ENCODE measurements at places on chromosomes 6 and 20.

- no peak for DNase-seq
Measured at GRCh38 chr6:136467186-136467585, 83.0 kb downstream of the MAP7 start.

DNA sequence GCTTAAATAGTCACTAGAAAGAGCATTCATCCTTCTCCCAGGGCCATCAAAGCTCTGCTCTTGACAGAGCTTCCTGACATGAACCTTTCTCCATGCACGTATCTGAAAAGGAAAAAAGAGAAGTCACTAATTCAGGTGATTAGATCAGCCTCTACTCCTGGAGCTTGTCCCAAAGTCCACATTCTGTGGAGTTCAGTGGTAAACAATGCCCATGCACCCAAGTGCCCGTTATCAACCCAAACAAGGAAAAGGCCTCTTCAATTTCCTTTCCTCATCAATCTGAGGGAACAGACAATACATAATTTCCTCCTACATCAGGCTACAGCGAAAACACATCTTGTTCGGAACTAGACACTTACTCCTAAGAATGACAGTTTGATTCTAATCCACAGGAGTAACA, 129.2 kb upstream of the PCSK2 start:
- DNase-seq, result no peak

DNA sequence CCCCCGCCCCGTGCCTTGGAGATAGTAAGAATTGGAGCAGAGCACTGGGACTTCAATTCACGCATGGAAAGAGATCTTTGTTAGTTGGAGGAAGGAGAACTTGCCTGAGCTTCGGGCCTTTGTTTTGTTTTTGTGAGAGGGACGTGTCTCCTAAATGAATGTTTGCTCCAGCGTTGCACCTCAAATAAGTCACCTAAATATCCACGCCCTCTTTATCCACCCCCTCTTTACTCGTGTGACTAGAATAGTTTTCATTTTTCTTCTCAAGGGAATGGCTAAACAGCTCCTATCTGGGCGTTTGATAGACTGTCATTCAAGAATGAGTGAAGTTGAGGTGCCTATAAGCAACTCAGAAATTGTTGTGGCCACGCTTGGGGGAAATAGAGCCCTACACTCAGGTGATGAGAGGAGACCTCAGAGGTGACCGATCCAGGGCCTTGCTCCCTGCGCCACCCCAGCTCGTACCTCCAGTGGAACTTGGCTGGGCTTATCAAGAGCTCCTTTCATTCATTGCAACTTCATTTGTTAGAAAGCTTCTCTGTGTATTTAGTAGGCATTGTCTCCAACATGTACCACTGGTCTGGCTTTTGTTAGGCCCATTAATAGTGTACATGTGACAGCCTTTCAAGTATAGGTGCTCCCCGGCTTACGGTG, 861 bp downstream of the PCMTD2 start:
- no peak for DNase-seq

GRCh38 chr20:58374906-58375758, 13.9 kb upstream of the VAPB start:
- DNase-seq, result no peak

DNA sequence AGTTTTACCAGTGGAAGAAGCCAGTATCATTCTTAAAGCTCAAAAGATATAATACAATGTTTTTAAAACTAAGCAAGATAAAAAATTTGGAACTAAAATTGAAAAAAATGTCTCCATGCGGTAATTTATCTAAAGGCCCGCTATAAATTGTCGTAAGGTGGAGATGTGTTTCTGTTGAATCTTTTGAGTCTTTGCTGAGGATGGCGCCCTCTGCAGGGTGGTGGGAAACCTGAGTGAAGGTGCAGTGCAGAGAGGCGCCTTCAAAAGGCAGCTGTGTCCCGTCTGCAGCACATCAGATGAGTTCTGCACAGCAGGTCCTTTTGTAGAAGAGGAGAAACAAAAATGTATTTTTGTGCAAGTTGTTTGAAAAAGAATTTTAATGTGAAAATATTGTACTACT, 29.4 kb upstream of the KIF25 start:
- no peak for DNase-seq

- no peak for DNase-seq
Measured at GRCh38 chr6:164007881-164008280, 593.4 kb downstream of the QKI start.

GRCh38 chr20:17650301-17651128, 31.5 kb downstream of the RRBP1 start:
- no peak for DNase-seq

DNA sequence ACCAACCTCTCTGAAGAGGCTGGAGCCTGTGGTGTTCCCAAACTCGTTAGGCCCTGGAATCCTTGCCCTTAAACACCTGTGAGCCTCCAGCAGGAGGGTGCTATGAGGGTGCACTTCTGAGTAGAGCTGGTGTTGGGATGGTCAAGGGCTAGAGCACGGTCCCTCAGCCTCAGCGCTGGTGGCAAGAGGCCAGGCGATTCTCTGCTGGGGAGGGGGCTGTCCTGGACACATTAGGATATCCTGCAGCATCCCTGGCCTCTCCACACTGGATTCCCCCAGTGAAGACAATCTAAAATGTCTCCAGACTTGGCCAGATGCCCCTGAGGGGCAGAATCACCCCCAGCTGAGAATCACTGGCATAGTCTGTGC, 157.8 kb downstream of the SYCP2 start:
- no peak for DNase-seq

DNA sequence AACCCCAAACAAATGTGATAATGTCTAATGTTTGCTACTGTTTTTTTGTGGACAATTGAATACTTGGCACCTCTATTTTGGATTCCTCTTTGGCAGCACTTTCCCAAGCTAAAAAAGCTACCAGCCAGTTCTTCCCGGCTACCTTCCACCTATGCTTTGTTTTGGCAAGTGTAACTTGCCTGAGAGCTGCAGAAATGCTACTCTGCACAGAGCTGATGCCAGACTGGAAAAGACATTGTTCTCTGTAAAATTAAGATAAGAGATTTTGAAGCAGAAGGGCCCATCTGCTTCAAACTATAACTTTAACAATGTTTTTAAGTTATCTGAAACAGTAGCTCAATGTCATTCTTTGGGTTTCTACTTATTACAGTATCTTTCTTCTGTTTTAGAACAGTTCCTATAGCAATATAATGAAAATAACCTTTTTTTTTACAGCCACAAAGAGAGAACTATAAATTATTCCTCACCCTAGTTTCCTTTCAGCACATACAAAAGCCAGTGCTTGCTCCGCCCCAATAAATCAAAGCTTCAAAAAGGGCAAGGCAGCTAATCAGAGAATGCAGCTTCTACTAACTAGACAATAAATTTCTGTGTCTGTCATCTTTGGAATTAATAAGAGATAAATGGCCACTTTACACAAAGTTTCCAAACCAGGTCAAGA, 183.1 kb downstream of the UBE3D start:
- no peak for DNase-seq

All from activated CD8-positive, alpha-beta memory T cell treated with anti-CD3 and anti-CD28 coated beads, Interleukin-2, amount 50 U/mL, for 4 hours (primary cell).